ENCODE measurements at places on chromosomes 1 and 21.
A peak's percentile ranks its signal among the peaks of the same experiment; 100 is the strongest.

DNA sequence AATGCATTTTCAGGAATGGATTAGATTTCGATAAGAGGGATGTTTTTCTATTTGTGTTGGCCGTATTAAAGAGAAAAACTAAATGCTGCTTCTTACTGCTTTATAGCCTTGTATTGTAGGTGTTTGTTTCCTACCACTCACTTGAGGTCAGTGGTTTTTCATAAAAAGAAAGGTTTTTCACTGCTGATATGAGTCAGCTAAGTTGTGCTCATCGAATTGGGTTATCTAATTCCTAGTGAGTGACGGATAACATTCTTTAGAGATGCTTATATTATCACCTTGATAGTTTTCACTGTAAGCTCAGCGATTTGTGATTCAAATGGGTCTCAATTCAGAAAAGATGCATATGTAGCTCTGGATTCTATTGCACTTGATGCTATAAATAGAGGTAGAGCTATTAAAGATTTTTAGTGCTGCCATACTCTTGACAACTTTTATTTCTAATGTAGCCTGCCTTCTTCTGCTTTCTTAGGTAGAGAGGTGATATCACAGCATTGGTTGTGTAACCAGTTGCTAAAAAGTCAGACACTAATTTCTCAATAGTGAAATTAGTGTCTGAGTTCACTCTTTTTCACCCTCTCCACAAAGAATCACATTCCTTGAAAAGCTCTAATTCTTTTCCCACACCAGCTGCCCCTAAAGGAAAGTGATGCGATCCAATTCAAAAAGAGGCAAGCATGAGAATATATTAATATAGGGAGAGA lies 180.0 kb downstream of the RASAL2 start:
- DNase-seq: no peak

- no peak for DNase-seq
These were observed 499.2 kb downstream of the OMA1 start for GRCh38 chr1:58047265-58047858.

DNA sequence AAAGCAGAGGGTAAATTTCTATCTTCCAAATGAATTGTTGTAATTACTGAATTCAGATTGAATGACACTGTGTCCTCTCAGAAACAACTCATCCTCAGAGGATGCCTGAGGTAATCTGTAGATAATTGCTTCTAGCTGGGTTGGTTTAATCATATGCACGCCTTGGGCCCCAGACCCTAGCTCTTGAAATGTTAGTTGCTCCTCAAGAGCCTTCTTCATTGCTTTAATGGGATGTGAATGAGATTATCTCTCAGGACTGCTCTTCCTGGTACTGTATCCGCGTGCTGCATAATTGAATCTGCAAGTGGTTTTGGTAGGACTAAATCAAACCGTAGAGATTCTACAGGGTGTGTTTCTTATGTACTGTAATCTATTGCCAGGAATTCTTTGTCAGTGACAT lies 569.3 kb upstream of the NEGR1 start:
- DNase-seq: no peak

- no peak for DNase-seq
These were observed 31.9 kb downstream of the SLC1A7 start for GRCh38 chr1:53110370-53111072.

GRCh38 chr21:44757731-44758130 lies 43.9 kb downstream of the UBE2G2 start:
- DNase-seq: no peak

- no peak for DNase-seq
These were observed 47.0 kb upstream of the MPC2 start for GRCh38 chr1:167983797-167984420.

DNA sequence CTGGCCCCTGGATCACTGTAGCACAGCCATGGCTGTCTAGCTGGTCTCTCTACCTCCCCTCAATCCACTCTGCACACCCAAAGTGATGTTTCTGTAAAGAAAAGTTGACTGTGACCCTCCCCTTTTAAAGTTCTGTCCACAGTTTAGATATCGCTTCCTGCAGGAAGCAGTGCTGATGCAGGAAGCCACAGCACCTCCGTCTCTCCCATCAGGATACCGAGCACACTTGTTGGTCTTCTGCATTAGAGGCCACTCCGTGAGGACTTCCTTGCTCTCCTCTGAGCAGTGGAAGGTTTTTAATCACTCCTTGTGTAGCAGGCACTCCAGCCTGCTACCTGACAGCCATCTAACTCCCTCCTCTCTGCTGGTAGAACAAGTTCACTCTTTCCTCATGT lies 69.5 kb downstream of the GADD45A start:
- DNase-seq: no peak

GRCh38 chr1:228860911-228861831 lies 125.9 kb downstream of the RHOU start:
- no peak for DNase-seq

GRCh38 chr1:201206176-201206575 lies 15.6 kb downstream of the IGFN1 start:
- DNase-seq: no peak

GRCh38 chr1:29673228-29673500 lies 436.8 kb downstream of the PTPRU start:
- DNase-seq: no peak

GRCh38 chr1:30847358-30847972 lies 61.1 kb downstream of the SDC3 start:
- DNase-seq: no peak

GRCh38 chr1:209427277-209427676 lies 156.2 kb upstream of the CAMK1G start:
- DNase-seq: no peak

DNA sequence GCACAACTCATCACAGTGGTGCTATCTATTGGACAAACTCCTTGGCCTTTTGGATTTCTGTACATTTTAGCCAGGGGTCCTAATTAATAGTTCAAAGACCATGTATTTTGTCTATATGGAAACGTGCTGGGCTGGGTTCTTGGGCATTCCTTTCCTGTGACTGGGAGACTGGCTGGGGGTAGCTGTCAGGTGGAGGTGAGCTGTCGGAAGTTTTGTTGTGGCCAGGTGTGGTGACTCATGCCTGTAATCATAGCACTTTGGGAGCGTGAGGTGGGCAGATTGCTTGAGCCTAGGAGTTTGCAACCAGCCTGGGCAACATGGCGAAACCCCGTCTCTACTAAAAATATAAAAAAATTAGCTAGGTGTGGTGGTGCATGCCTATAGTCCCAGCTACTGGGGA lies 392.4 kb downstream of the RPS6KC1 start:
- DNase-seq: no peak

DNA sequence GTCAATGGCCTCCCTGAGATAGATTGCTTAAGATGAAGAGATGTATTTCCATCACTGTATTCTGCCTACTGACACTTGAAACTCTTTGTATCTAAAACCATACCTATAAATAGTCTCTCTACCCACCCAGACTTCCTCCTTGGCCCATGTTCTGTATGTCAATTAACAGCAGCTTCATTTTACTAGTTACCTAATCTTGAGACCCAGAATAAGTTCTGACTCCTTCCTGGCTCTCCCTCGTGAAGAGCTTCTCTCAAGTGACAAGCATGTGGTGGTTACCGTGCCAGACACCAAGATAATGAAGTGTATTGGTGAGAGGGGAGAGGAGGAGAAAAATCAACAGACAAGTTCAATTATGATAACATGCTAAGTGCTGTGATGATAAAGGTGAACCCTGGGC lies 128.8 kb upstream of the RAVER2 start:
- DNase-seq: no peak

DNA sequence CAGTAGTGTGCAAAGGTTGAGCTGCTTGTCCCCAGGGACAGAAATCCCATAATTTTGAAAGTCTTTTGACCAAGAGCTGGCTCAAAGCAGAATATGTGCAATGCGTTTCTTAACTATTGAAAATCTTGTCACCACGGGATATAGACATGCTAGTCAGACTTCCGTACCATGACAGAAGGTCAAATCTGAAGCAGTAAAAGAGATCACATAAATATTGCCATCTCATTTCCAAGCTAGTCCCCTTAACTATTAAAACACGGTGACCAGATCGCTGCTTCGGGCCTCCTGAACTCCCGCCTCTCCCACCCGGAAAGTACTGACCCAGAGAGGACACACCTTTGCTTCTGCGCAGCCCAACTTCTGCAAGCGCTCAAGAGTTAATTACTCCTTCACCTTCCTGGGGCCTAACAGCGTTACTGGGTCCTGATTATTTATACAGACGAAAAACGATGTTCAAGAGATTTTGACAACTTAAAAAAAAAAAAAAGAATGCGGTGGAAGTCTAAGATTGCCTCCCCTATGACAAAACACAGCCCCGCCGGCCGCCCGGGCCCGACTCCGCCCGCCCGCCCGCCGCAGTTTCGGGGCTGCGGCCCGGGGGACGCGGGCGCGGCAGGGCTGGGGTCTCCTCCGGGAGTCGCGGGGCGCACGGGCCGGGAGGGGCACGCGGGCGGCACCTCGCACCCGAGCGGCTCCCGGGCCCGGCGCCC lies 692 bp downstream of the SORT1 start:
- peak; percentile 5 for DNase-seq

DNA sequence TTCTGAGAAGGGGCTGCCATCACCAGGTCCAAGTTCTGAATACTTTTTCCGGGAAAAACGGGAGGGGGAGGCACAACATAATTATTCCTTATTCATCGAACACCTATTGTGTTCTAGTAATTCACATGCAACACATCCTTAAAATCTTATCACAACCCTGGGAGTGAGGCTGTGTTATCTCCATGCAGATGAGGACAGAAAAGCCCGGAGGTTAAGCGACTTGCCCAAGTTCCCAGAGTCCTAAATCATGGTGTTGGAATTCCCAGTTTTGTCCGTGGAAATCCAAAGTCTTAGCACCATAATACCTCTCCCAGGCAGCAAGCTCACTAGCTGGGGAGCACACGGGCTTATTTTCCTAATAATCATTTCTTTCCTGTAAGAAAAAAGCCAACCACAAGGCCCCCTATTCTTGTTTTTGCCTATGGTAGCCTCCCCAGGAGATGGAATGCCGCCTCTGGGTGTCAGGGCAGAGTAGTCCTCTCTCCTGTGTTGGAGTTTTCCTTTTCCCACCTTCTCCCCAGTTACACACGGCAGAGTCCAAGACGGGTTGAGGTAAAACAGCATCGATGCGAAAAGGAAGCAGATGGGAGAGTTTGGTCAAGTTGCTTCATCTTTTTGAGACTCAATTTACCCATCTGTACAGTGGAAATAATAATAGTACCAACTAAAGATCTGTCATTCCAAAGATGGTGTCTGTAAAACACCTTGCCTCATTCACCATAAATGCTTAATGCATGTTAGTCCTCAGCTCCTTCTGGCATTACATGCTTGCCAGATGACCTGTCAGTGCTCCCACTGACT lies 228.0 kb upstream of the TMEM51 start:
- DNase-seq: no peak
